Renal pelvis (tissue), 12 donors: ENCODE measurements at places on chromosomes 4 and X. TPM values are rescaled to one million over a fixed set of nuclear protein-coding genes. Genes with fewer than 3 reads are reported as not detected.

RBM46 gene
- polyA plus RNA-seq, result not detected

DNA sequence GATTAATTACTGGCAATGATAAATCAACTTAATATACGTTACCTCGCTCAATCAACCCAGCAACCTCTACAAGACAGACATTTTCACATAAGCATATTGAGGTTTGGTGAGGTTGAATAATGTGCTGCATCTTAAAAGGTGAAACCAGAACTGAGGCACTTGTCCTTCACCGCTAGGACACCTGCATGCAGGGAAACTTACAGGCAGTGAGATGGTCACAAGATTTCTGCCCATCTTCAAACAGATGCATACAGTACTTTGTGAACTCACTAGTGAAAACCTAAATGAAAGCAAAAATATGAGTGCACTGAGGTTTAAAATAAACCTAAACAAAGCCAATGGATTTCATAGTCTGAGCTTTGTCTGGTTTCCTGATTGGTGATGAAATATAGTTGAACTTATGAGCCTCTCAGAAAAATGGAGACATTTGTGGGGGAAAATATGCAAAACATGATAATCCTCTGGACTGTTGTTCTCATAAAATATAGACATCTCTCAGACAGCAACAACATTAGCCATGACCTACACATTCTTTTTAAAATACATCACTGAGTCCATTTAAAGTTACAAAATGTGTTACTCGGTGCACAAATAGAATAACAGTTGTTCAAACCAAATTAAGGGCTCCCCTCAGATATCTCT is 20.9 kb upstream of the PRSS12 start:
- no peak for DNase-seq

- DNase-seq, result no peak
These were observed 134.3 kb downstream of the AMELX start for GRCh38 chrX:11427453-11428071.

GRCh38 chr4:108432418-108432817 is 188.0 kb upstream of the RPL34 start:
- DNase-seq, result no peak

DNA sequence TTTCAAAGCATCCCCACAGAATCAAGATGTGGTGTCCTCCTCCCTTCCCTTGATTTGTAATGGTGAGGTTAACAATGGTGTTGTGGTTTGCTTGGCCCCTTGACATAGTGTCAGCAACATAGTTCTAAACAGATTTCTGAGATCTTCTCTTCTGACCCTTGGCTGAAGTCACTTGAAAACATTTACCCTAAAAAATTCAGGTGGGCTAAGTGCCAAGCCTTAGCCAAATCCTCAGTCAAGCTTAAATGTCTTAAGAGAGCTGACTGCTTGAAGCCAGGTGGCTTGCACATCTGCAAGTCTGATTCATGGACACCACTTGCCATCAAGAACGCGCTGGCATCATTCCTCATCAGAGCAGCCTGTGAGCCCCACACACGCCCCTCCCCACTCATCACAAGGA is 173.2 kb downstream of the MGST2 start:
- DNase-seq, result no peak

- DNase-seq, result no peak
These were observed 39.3 kb downstream of the PAGE1 start for GRCh38 chrX:49656533-49656932.

RNF128 gene
- 12.7 TPM for polyA plus RNA-seq
